ENCODE measurements at places on chromosomes 5 and 9.

- DNase-seq = no peak
- no peak overlapping the region for H3K4me3 ChIP-seq
- H3K4me1 ChIP-seq = peaks cover 10% of the 10 kb centered on the region
- peaks cover 47% of the 10 kb centered on the region for H3K27me3 ChIP-seq
- no peaks in the 10 kb centered on the region for H3K36me3 ChIP-seq
These were observed 19.1 kb downstream of the TPPP start for GRCh38 chr5:673831-674629.

- no peaks in the 10 kb centered on the region for H3K36me3 ChIP-seq
- no peak overlapping the region for H3K27ac ChIP-seq
- DNase-seq = no peak
- no peak overlapping the region for H3K4me3 ChIP-seq
- no peaks in the 10 kb centered on the region for H3K4me1 ChIP-seq
These were observed 20.9 kb upstream of the DMXL1 start for GRCh38 chr5:119049824-119050449.

DNA sequence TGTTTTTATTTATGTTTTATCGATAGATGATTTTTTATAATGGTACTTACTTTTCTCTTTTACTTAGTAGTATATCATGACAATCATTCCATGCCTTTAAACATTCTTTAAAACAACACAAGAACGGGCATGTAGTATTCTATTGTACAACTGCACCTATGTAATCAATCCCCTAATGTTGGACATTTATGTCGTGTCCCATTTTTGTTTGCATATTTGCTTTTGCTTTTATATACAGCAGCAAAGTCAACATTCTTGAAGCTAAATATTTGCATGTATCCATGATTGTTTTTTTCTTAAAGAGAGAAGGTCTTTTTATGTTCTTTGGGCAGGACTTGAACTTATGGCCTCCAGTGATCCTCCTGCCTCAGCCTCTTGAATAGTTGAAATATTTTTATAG, 527.0 kb upstream of the CLINT1 start:
- H3K36me3 ChIP-seq = peaks cover 7% of the 10 kb centered on the region
- no peaks in the 10 kb centered on the region for H3K27me3 ChIP-seq
- DNase-seq = no peak
- H3K4me1 ChIP-seq = peaks cover 12% of the 10 kb centered on the region

DNA sequence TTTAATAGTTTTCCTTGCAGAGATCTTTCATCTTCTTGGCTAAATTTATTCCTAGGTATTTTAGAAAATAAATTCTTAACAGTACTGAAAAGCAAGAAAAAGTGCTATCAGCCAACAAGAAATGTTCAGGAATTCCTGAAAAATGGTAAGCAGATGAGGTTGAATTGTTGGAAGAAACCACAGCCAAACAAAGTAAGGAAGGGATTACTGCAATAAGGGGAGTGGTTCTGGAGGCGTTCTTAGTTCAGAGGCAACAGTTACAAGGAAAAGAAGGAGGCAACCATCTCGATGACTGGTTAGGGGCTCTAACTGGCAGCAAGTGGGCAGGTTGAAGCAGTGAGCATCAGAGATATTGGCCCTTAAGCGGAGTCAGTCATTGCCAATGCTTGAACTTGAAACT, 12.8 kb upstream of the OR13J1 start:
- peaks cover 5% of the 10 kb centered on the region for H3K27me3 ChIP-seq
- no peak for DNase-seq
- no peak overlapping the region for H3K4me3 ChIP-seq
- no peaks in the 10 kb centered on the region for H3K36me3 ChIP-seq
- no peak overlapping the region for H3K27ac ChIP-seq
- no peaks in the 10 kb centered on the region for H3K4me1 ChIP-seq
